ENCODE measurements at places on chromosomes 12 and 14. TPM values are rescaled to one million over a fixed set of nuclear protein-coding genes. Genes with fewer than 3 reads are reported as not detected.

Gene DPY19L2
- total RNA-seq = 2.4 TPM

Gene PLCZ1
- not detected for total RNA-seq

Gene STAT2
- 46.1 TPM for total RNA-seq

GRCh38 chr14:60125918-60126317 is 34.2 kb downstream of the PCNX4 start:
- no peaks in the 10 kb centered on the region for H3K4me1 ChIP-seq
- H3K27ac ChIP-seq = no peak overlapping the region
- no peak for DNase-seq
- no peaks in the 10 kb centered on the region for H3K27me3 ChIP-seq
- no peak overlapping the region for H3K4me3 ChIP-seq
- H3K36me3 ChIP-seq = no peaks in the 10 kb centered on the region

DNA sequence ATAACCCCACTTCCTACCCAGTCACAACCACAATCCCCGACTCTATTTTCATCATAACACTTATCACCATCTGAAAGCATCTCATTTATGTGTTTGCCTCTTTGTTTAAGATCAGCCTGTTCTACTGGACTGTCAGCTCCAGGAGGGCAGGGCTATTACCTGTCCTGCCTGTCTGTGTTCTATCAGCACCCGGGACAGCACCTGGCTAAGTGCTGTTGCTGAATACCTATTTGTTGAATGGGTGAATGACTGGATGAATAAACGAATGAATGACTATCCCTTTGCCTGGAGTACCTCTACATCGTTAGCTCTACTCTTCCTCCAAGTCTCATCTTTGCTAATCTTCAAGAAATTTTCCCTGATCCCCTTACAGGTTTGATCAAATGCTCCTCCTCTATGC is 69.0 kb downstream of the WSCD2 start:
- H3K27me3 ChIP-seq = no peaks in the 10 kb centered on the region
- H3K27ac ChIP-seq = no peak overlapping the region
- H3K4me1 ChIP-seq = no peaks in the 10 kb centered on the region
- no peaks in the 10 kb centered on the region for H3K36me3 ChIP-seq
- no peak overlapping the region for H3K4me3 ChIP-seq

GRCh38 chr14:82009076-82009475 is 475.4 kb upstream of the SEL1L start:
- H3K36me3 ChIP-seq = no peaks in the 10 kb centered on the region
- no peak overlapping the region for H3K27ac ChIP-seq
- no peaks in the 10 kb centered on the region for H3K4me1 ChIP-seq
- no peaks in the 10 kb centered on the region for H3K27me3 ChIP-seq
- DNase-seq = no peak

DNA sequence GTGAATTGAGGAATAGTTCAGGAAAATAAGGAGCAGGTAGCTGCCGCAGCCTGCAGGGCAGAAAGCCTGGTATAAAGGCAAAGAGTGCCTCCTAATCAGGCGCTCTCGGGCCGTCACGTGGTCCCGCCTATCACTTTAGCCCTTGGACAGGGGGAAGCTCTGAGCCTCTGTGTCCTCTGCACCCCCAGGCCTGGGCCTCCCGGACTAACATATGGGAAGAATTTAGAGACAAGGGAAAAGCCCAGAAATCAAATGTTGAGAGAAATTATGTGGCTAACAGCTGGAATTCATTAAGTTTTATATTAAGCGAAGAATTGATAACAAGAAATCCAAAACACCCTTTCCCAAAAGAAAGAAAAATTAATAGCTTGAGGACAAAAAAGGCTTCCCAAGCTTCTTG is 417.7 kb downstream of the ATP23 start:
- no peak overlapping the region for H3K27ac ChIP-seq
- H3K4me3 ChIP-seq = no peak overlapping the region

DNA sequence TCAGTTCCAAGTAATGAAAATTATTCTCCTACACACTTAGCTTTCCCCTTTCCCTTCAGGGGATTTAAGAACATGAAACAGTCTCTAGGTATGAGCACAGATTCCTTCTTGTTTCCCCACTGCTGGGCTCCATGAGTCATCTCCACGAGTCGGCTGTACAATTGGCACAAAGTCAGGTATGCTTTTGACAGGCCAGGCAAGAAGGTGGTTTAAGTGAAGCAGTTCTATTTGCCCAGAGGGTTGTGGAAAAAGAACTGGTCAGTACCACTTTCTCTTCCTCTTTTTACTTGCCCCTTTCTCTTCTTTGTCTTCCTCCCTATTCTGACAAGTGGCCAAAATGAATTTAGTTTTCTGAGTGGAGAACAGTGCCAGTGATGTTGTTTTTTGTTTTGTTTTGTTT is 16.3 kb downstream of the DYNC1H1 start:
- peak; percentile 61 for DNase-seq
- peaks cover 17% of the 10 kb centered on the region for H3K36me3 ChIP-seq
- no peak overlapping the region for H3K4me3 ChIP-seq
- no peaks in the 10 kb centered on the region for H3K27me3 ChIP-seq

Measured in pancreas (tissue), 10 donors.